Subcutaneous preadipocyte (primary cell): ENCODE measurements at places on chromosomes 16 and 17. TPM values are rescaled to one million over a fixed set of nuclear protein-coding genes. Genes with fewer than 3 reads are reported as not detected.

Gene PLXDC1
- total RNA-seq, result under 0.01 and 0.73 TPM in 2 replicates

Gene WRAP53
- total RNA-seq, result 8.1 and 10.2 TPM in 2 replicates

Gene KRT24
- total RNA-seq, result not detected in 2 replicates

Gene KRT15
- 0.78 TPM in 1 of 2 replicates, not detected in the other for total RNA-seq

Gene TTYH2
- total RNA-seq, result 2.9 and 6.5 TPM in 2 replicates

Gene BAIAP3
- under 0.01 TPM in 2 replicates for total RNA-seq

Gene CCDC78
- 3.7 and 4.7 TPM in 2 replicates for total RNA-seq

Gene EPN3
- total RNA-seq, result under 0.01 TPM in 1 of 2 replicates, not detected in the other

Gene FMNL1
- total RNA-seq, result 4.8 and 5.3 TPM in 2 replicates

Gene PLEKHH3
- 11.8 and 12.9 TPM in 2 replicates for total RNA-seq

Gene TMEM100
- 7.8 and 9.9 TPM in 2 replicates for total RNA-seq

Gene SLC9A5
- total RNA-seq, result 1.1 and 2.5 TPM in 2 replicates

Gene TBC1D3
- 0.98 TPM in 1 of 2 replicates, not detected in the other for total RNA-seq

Gene CD300LB
- total RNA-seq, result not detected in 2 replicates

Gene TPSD1
- total RNA-seq, result not detected in 2 replicates

Gene PDE6G
- not detected in 2 replicates for total RNA-seq

Gene ATP6V0A1
- total RNA-seq, result 59.9 and 60.8 TPM in 2 replicates

Gene CD300A
- total RNA-seq, result not detected in 2 replicates

Gene ASPA
- total RNA-seq, result 0.98 and 1.1 TPM in 2 replicates

Gene ABI3
- under 0.01 and 0.59 TPM in 2 replicates for total RNA-seq

Gene PRCD
- 4.0 and 4.1 TPM in 2 replicates for total RNA-seq

Gene SPATA22
- 0.78 and 1.1 TPM in 2 replicates for total RNA-seq

Gene ARHGAP23
- total RNA-seq, result 16.9 and 27.8 TPM in 2 replicates

Gene OMG
- 0.73 and 1.8 TPM in 2 replicates for total RNA-seq

Gene UMOD
- total RNA-seq, result not detected in 2 replicates

Gene ZBTB4
- total RNA-seq, result 19.1 and 19.5 TPM in 2 replicates

Gene TMIGD1
- not detected in 2 replicates for total RNA-seq

Gene RMI2
- total RNA-seq, result 7.3 and 10.6 TPM in 2 replicates

Gene GRIN2A
- total RNA-seq, result under 0.01 and 1.1 TPM in 2 replicates

Gene SULT1A1
- 0.20 and 0.37 TPM in 2 replicates for total RNA-seq

Gene CACNG1
- total RNA-seq, result not detected in 2 replicates

Gene SLC16A6
- 0.73 and 1.4 TPM in 2 replicates for total RNA-seq

Gene SLFN14
- total RNA-seq, result not detected in 2 replicates

Gene MT1M
- total RNA-seq, result 4.7 and 24.6 TPM in 2 replicates

Gene FOXC2
- total RNA-seq, result 1.1 and 4.5 TPM in 2 replicates

Gene CD300E
- not detected in 2 replicates for total RNA-seq

Gene CTRB1
- total RNA-seq, result not detected in 2 replicates

Gene KCNH6
- not detected in 2 replicates for total RNA-seq

Gene JPH3
- not detected in 2 replicates for total RNA-seq

Gene ZNF423
- total RNA-seq, result 2.3 and 2.9 TPM in 2 replicates

Gene KCNJ12
- total RNA-seq, result 0.39 and 1.8 TPM in 2 replicates

Gene STXBP4
- 13.5 and 16.5 TPM in 2 replicates for total RNA-seq

Gene CSF3
- total RNA-seq, result 2.9 and 10.2 TPM in 2 replicates

Gene RTN4RL1
- 0.20 and 2.6 TPM in 2 replicates for total RNA-seq

Gene KRT20
- total RNA-seq, result not detected in 2 replicates

Gene CMTM2
- total RNA-seq, result not detected in 2 replicates

Gene PHOSPHO1
- total RNA-seq, result under 0.01 TPM in 1 of 2 replicates, not detected in the other

Gene LASP1
- total RNA-seq, result 158 and 173 TPM in 2 replicates

Gene MYO18A
- total RNA-seq, result 35.3 and 36.8 TPM in 2 replicates

Gene KIF19
- total RNA-seq, result not detected in 2 replicates

Gene CLEC18B
- total RNA-seq, result under 0.01 and 0.20 TPM in 2 replicates

Gene TBC1D3G
- total RNA-seq, result not detected in 2 replicates
